Kidney epithelial cell (primary cell): ENCODE measurements at places on chromosomes 3 and 15. TPM values are rescaled to one million over a fixed set of nuclear protein-coding genes. Genes with fewer than 3 reads are reported as not detected.
A peak's percentile ranks its signal among the peaks of the same experiment; 100 is the strongest.

Gene EPHA6
- not detected in 2 replicates for total RNA-seq

DNA sequence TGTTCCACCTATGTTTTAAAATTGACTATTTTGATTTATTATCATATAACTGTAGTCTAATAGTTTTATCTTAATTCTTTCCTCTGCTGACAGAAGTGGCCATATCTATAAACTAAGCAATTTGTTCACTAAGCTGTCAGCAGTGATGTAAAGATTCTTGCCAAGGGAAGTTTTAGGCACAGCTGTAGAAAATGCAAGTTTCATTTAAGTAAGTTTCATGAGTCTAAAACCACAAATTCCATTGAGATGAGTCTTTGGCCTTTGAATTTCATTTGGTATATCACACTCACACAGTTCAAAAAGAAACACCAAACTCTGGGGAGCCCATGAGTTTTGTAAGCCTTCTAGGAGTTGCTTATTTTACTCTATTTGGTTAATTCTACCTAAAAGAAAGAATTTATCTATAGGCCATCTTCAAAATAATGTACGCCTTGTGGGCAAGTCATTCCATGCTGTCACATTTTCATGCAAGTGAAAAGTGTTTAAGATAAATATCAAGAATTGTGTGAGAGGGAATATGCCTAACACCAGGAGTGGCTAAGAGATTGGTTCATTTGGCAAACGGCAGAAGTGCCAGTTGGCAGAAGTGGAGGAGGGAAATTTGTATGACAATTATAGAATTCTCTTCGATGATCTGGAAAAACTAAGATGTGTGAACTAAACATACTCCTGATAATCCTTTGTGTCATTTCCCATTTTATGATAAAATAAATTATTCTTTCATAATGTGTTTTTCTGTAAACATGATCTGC is 292.9 kb downstream of the ZIC4 start:
- DNase-seq, result peak; percentile 43

GRCh38 chr3:166190360-166190759 is 353.1 kb upstream of the BCHE start:
- peak; percentile 7 for DNase-seq

Gene RARB
- total RNA-seq, result 1.8 and 3.6 TPM in 2 replicates

DNA sequence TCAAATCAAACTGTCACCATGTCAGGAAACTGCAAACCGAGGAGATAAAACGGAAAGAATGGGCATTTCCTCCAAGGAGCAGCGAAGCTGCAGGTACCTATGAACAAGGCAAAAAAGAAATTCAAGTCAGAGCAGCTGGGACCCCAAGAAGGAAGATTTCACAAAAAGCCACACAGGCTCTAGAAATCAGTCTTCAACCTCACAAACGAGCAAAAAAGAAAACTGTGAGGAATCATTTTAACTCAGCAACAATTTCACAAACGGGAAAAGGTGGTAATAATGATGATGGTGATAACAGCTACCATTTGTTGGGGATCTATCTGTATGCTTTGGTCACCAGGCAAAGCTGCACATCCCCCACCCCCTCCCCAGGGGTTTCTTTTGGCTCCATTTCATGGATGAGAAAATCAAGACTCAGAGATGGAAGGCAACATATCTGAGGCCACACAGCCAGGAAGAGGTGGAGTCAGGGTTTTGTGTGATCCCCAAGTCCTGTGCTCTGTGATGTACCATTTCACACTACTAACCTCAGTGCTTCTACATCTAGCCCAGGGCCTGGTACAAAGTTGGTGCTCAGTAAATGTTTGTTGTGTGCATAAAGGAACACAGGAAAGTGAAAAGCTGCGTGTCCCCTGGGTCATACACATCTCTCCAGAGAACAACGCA is 109.9 kb downstream of the IQSEC1 start:
- DNase-seq, result no peak

Gene C3orf49
- total RNA-seq, result not detected in 2 replicates

GRCh38 chr3:151183265-151183671 is 19.7 kb downstream of the GPR171 start:
- no peak for DNase-seq

Gene STRIT1
- not detected in 2 replicates for total RNA-seq

DNA sequence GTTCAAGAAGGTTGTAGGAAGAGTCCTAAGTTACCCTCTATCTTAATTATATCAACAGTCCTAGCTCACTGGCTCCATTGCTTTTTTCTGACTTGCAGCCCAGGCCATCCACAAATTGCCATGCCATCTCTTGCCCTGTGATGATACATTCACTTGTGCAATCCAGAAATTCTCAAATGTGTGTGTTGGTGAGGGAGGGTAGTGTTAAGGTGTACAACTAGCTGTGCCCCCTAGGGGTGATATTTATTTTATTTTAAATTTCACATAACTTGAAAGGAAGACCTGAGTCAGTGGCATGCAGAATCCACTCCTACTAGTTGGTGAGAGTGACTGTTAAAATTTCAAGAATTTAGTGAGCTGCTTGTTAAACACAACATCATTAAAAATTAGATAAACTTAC is 156.1 kb upstream of the ANKRD28 start:
- DNase-seq, result no peak

Gene GTF2E1
- 19.2 and 20.0 TPM in 2 replicates for total RNA-seq

DNA sequence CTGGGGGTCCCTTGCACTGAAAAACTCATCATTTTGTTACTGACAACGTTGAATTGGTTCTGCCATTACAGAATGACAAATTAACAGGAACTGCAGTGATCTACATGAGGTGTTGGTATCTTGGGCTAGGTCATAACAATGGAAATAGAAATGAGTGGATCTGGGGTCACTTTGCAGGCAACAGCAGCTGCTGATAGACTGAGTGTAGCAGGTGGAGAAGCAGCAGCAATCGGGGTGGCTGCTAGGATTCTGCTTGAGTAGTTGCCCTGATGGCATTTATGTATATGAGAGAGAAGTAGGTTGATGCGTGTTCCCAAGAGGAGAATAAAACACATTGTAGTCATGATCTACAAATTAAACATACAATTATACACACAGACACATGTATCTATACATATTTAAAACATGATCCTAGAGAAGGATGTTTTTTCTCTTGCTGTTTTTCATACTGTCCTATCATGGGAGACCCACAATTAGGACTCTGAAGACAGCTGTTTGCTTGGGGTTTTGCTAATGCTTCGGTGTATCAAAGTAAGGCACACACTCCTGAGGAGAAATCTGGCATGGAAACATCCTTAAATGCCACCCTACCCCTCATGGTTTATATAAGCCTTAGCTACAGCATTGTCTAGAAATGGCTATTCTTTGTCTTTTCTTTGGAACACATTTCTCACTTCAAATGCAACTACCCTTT is 15.8 kb upstream of the THBS1 start:
- DNase-seq, result no peak

GRCh38 chr3:163832547-163832946 is 1245.7 kb downstream of the SI start:
- DNase-seq, result no peak

GRCh38 chr3:53712817-53713388 is 133.3 kb downstream of the CHDH start:
- DNase-seq, result no peak
